Activated naive CD4-positive, alpha-beta T cell (primary cell): ENCODE measurements at places on chromosomes 11 and 22.

GRCh38 chr11:80129396-80129795, 688.6 kb upstream of the TENM4 start:
- no peak for DNase-seq

GRCh38 chr22:41286639-41287091, 678 bp upstream of the RANGAP1 start:
- no peak for DNase-seq

- DNase-seq: no peak
Measured at GRCh38 chr11:1939006-1939625, 8.0 kb upstream of the MRPL23 start.

GRCh38 chr22:42283278-42284201, 13.1 kb upstream of the TCF20 start:
- DNase-seq: peak; percentile 31
